Activated gamma-delta T cell treated with anti-CD3 and anti-CD28 coated beads, Interleukin-2, amount 50 U/mL, for 16 hours (primary cell): ENCODE measurements at places on chromosomes 4 and X.

GRCh38 chr4:8185295-8185694, 13.8 kb upstream of the SH3TC1 start:
- DNase-seq = no peak

DNA sequence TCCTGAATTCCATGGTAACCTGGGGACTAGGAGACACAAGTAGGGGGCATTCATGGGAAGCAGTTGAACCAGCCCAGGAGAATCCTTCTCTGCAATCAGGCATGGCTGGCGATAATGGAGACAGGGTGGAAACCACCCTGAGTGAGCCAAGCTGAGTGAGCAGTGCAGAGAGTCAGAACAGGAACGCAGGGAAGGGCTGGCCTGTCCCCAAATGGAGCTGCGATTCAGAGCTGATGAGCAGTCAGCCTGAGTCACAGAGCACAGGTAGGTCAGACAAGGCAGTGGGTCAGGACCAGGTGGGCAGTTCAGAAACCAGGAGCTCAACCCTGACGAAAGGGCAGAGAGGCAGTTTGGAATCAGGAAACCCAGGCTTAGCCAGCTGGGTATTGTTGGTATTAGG, 129.0 kb downstream of the BTC start:
- no peak for DNase-seq

- no peak for DNase-seq
Observed at GRCh38 chr4:61200916-61201526, 895 bp downstream of the ADGRL3 start.

DNA sequence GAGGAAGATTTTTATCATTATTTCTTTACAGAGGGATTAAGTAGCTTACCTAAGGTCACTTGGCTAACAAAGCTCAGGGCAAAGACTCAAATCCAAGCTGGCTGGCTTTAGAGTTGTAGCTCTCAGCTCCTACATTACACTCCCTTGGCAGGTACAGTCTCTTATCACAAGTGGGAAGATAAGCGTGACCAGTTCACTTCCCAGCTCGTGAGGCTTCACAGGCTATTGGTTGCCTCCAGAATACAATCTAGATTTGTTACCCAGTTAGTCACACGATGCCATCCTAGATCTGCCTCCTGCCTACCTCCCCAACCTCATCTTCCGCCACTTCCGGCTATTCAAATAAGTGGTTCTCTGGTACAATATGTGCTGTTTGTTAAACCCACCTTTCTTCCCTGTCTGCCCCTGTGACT, 3.7 kb downstream of the MMRN1 start:
- no peak for DNase-seq

- DNase-seq = no peak
Observed at GRCh38 chr4:76658231-76659102, 223.4 kb downstream of the SHROOM3 start.

DNA sequence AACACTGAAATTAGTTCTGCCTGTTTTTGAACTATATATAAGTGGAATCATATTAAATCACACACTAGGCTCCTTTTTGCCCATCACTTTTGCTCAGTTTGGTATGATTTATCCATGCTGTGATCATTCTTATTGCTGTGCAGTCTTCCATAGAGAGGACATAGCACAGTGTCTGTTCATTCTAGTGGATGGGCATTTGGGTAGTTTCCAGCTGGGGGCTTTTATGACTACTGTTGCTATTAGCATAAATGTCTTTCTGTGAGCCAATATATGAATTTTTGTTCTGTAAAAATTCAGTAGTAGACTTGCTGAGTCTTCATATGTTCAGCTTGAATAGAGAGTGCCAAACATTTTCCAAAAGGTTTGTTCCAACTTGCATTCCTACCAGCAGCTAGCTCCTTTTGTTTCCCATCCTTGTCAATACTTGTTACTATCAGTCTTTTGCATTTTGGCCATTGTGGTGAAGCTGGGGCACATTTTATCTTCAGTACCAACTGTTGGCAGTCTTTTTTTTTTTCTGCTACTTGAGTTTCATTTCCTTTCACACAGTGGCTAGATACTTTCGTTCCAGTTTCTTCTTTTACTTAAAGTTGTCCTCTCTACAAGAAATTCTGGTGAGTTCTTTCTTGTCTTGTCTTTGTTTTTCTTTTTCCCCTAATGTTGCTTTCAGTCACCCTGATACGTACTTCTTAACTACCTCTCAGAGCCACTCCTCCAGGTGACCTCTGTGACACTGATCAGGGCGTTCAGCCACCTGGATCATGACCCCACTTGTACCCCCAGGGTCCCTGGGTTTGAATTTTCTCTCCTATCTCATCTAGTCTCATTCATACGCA, 87.0 kb downstream of the ANXA3 start:
- no peak for DNase-seq

DNA sequence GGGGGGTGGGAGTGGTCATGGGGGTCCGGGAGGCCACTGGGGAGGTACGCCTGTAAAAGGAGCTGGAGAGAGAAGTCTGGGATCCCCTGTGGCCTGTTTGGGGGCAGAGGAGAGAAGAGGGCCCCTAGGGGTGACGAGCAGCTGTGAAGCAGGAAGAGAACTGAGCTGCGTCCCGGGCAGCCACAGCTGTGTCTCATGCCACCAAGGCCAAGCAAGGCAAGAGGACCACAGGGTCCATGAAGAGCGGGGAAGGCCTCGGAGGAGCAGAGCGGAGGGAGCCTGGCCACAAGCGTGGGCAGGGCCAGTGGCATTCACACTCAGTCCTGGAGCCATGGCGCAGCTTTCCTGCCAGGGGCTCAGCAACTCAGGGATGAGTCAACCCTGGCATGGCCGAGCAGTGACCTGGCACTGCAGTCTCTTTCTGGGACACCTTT, 13.6 kb upstream of the NAT8L start:
- no peak for DNase-seq

- DNase-seq = no peak
Observed at GRCh38 chr4:151641167-151641566, 119.6 kb downstream of the GATB start.

DNA sequence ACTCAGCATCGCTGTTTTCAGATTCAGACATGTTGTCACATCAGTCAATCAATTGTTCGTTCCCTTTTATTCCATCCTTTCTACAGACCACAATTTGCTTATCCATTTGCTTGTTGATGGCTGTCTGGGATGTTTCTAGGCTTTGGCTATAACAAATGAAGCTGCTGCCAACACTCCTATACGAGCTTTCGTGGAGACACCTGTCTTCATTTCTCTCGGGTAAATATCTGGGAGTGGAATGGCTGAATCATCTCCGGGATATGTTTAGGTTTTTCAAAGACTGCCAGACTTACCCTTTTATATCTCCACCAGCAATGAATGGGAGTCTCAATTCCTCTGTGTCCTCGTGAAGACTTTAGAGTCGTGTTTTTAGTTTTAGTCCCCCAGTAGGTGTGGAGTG, 118.9 kb downstream of the SORCS2 start:
- no peak for DNase-seq

DNA sequence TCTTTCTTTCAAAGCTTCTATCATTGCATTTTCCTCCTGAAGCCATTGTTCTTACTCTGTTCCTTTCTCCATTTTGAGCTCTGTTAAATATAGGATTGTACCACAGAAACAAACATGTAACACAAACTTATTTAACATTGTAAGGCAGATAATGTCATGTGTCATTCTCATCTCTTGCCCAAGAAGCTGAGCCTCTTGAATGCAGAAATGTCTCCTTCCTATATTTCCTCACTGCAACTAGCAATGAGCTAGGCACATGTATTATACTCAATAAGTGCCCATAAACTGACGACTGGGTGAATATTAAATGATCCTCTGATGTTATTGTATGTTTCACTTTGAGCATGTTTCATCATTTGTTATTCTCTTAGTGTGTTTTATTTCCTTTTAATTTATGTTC, 56.7 kb upstream of the SLC7A11 start:
- DNase-seq = no peak

GRCh38 chrX:142977128-142977914, 48.4 kb upstream of the SPANXN4 start:
- DNase-seq = no peak

DNA sequence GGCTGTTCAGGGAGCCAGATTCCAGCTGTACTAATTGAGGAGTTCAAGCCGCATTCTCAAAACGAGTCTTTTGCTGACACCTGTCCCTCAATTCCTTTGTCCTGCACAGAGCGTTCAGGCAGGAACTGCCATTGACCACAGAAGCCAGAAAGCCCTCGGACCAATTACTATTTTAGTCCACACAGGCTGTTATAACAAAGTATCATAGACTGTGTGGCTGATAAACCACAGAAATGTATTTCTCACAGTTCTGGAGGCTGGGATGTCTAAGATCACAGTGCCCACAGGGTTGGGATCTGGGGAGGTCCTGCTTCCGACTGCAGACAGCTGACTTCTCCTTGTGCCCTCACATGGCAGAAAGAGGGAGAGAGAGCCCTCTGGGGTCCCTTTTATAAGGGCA, 119.8 kb upstream of the ATP6AP2 start:
- no peak for DNase-seq

DNA sequence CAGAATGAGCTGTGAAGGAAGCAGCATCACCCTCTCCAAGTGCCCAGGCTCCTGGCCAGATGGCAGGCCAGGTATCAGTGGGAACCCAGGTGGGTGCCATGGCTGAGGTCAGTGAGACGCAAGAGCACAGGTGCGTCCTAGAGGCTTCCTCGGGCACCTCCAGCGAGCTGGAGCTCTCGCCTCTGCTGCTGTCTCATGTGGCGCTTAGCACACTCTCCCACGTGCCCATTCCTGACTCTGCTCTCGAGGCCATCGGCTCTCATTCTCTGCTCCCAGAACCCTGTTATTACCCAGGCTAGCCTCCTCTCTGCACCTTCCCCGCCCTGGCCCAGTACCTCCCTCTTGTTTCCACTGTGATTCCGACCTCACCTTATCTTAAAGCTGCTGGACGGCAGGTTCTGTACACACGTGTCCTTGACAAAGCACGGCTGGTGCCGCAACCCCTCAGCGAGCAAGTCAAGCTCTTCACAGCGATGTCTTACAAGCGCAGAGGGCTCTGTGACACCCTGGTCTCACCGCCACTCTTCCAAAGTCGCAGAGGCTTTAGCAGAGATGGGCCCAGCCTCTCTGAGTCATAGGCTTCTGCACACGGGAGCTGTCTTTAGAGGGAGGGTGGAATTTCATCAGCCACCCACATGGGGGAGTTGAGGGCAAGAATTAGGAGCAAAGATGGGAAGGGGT, 15.4 kb upstream of the MSANTD1 start:
- no peak for DNase-seq

DNA sequence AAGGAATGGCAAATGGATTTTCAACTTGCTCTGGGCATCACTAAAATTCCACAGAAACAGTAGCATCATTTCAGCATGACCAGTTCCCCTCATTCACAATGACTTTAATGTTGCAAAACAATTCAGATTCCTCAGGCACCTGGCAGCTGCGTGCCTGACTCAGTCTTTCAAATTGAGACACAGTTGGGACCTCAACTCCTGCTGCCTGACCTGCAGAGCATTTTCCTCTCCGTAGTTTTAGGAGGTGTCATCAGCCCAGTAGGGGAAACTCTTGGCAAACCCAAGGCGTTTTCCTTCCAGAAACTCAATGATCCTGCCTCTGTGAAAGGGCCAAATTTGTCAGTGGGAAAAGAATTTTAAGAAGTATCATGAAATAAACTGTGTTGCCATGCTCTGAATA, 388.9 kb downstream of the SPRY1 start:
- DNase-seq = no peak

DNA sequence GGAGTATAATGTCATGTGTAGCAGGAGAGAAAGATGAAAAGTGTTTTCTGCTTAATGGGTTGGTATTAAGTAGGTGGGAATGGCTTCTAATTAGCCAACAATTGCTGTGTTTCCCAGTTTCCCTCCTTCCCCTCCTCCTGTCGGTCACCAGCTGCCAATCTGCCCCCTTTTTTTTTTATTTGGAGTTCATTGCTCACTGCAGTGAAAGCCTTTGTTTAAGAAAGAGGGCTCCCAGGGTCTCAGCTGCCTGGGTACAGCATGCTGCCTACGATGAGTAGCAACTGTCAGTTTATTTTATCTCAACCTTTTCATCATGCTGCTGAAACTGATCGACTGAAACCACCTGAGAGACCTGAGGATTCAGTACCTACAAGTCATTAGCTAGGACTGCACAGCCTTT, 149.0 kb downstream of the POU4F2 start:
- no peak for DNase-seq

GRCh38 chr4:184397516-184398163, 76.7 kb downstream of the IRF2 start:
- DNase-seq = no peak

DNA sequence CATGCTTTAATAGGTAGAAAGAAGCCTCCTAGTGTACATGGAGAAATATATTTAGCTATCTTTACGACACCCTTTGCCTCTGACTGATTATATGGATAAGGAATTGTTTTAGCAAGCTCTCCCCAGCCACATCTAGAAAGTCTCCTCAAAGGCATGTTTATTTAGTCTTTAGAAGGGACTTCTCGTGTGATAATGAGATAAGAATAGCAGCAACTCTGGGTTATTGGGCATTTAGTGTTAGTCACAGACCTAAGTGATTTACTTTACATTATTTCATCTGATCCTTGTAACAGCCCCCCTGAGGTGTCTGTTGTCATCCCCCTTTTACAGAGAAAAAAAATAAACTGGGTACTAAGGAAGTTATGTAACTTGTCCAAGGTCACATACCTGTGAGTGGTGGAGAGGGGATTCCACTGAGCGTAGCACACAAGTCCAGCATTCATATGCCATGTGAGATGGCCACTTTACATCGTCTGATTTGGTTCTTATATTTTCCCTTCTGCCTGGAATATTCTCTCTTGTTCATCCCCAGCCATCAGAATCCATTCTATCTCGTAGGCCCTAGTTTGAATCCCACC, 77.7 kb downstream of the TSPAN7 start:
- no peak for DNase-seq

GRCh38 chr4:10371869-10372471, 85.3 kb downstream of the ZNF518B start:
- DNase-seq = no peak

GRCh38 chr4:143313521-143313920, 23.2 kb upstream of the GAB1 start:
- no peak for DNase-seq

DNA sequence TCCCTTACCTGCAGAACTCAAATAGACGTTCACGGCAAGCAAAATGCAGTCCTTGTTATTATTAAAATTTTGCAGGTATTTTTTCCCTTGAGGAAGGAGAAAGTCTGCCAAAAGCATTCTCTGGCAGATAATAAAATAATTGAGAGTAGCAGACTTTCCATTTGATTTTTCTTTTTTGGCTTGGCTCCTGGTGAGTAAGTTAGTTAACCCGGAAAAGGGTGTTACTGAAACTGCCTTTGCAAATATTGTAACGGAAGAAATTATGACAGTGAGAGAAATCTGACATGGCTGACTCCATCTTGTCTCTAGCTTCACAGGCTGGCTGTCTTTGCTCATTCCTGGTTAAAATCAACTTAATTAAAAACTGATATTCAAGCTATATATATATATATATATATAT, 100.5 kb downstream of the GPR143 start:
- no peak for DNase-seq

GRCh38 chr4:36301127-36301526, 19.7 kb downstream of the DTHD1 start:
- no peak for DNase-seq
